Activated CD8-positive, alpha-beta T cell treated with anti-CD3 and anti-CD28 coated beads, Interleukin-2, amount 10 ng/mL, durations not matched to agents 7 days and 5 days (primary cell): ENCODE measurements at places on chromosomes 12 and 14. TPM values are rescaled to one million over a fixed set of nuclear protein-coding genes. Genes with fewer than 3 reads are reported as not detected.

- DNase-seq: no peak
Observed at GRCh38 chr12:58901664-58902063, 18.6 kb downstream of the LRIG3 start.

GRCh38 chr12:95136598-95136997 lies 63.2 kb upstream of the NR2C1 start:
- no peak for DNase-seq

- DNase-seq: no peak
Observed at GRCh38 chr12:106271575-106272505, 24.0 kb upstream of the CKAP4 start.

GRCh38 chr12:76883151-76883550 lies 4.3 kb upstream of the CSRP2 start:
- DNase-seq: no peak

DNA sequence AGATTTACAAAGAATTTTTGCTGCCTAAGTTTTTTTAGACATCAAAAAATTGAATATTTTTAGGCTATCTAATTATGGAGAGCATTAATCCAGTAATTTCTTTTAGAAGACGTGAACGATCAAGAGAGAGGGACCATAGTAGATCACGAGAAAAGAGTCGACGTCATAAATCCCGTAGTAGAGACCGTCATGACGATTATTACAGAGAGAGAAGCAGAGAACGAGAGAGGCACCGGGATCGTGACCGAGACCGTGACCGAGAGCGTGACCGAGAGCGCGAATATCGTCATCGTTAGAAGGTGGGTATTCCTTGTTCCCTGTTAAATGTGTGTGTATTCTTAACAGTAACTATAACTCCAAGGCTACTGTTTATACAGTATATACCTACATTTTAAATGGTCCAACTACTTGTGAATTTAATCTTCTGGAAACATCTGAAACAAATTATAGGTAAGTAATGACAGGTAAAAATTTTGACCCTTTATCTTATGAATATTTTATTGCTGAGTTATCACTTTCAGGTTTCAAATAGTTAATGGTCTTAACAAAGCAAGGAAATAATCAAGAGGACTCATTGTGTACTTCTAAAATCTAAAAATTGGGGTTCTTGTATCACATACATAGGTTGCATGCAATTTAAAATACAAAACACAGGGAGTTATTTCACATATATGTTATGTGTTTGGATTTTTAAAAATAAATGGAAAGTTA lies 23.1 kb downstream of the CPSF6 start:
- DNase-seq: no peak

- DNase-seq: no peak
Observed at GRCh38 chr14:78359581-78359980, 189.4 kb downstream of the NRXN3 start.

GRCh38 chr12:127052511-127053232 lies 1214.3 kb upstream of the TMEM132C start:
- no peak for DNase-seq

- DNase-seq: no peak
Observed at GRCh38 chr12:128571906-128572810, 251.6 kb downstream of the SLC15A4 start.

DNA sequence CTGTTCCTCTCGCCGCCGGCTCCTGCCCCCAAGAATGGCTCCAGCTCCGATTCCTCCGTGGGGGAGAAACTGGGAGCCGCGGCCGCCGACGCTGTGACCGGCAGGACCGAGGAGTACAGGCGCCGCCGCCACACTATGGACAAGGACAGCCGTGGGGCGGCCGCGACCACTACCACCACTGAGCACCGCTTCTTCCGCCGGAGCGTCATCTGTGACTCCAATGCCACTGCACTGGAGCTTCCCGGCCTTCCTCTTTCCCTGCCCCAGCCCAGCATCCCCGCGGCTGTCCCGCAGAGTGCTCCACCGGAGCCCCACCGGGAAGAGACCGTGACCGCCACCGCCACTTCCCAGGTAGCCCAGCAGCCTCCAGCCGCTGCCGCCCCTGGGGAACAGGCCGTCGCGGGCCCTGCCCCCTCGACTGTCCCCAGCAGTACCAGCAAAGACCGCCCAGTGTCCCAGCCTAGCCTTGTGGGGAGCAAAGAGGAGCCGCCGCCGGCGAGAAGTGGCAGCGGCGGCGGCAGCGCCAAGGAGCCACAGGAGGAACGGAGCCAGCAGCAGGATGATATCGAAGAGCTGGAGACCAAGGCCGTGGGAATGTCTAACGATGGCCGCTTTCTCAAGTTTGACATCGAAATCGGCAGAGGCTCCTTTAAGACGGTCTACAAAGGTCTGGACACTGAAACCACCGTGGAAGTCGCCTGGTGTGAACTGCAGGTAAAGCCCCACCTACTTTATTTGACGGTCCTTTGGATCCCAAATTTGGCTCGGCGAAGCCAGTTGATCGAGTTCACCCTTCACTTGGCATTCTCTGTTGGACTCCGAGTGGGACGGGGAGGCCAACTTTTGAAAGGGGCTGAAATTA lies 1.5 kb downstream of the WNK1 start:
- DNase-seq: peak; percentile 63

DNA sequence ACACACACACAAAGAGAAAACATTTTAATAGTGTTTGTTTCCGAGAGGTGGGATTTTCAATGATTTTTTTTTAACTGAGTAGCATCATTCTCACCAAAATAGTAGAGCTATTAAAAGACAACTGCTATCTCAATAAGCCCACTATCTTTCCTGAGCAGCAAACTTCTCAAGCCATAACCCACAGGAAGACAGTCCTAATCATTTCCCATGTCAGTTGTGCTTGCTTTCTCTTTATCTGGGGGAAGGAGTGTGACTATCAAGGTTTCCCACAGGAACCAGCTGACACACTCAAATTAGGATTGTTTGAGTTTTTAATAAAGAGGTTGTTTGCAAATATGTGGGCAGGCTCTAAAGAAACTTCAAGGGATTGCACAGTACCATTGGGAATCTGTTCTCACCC lies 4.9 kb upstream of the MAX start:
- no peak for DNase-seq

DNA sequence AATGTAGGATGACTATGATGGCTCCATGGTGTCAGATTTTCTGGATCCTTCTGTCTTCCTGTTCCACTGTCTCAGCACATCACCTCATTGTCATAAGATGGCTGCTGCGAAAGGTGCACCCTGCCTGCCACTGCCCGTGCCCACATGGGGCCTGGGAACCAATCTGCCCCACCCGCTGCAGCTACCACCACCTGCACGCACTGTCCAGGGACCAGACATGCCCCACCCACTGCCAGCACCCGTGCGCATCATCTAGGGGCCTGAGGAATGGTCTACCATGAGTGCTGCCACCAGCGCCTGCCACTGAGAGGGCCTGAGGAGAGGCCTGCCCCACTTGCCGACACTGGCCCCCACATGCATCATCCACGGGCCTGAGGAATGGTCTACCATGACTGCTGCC lies 23.8 kb downstream of the CYP46A1 start:
- no peak for DNase-seq

GRCh38 chr12:12954356-12954755 lies 2.4 kb upstream of the GPRC5D start:
- DNase-seq: no peak

GRCh38 chr12:1362143-1362662 lies 232.2 kb downstream of the FBXL14 start:
- no peak for DNase-seq

GRCh38 chr12:9701380-9702154 lies 31.3 kb downstream of the CLECL1 start:
- peak; percentile 44 for DNase-seq

DNA sequence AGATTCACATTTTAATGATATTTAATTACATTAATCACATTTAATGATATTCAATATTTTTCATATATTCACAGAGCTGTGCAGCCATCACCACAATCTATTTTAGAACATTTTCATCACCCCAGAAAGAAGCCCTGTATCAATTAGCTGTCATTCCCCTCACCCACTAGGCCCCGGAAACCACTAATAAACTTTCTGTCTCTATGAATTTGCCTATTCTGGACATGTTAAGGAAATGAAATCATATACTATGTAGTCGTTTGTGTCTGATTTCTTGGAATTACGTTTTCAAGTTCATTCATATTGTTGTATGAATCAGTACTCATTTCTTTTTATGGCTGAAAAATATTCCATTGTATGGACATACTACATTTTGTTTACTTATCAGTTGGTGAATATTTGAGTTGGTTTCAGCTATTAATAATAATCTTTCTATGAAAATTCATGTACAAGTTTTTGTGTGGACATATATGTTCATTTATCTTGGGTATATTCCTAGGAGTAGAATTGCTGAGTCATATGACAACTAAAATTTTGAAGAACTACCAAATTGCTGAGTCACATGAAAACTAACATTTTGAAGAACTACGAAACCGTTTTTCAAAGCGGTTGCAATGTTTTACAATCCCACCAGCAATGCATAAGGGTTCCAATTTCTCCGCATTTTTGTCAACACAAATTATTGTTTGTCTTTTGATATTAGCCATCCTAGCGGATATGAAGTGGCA lies 11.7 kb upstream of the OTOGL start:
- no peak for DNase-seq

- DNase-seq: no peak
Observed at GRCh38 chr14:61615743-61616523, 79.4 kb upstream of the HIF1A start.

GRCh38 chr12:132625731-132626430 lies 7.3 kb downstream of the P2RX2 start:
- DNase-seq: no peak

GRCh38 chr14:58813745-58814144 lies 176.0 kb downstream of the DACT1 start:
- DNase-seq: no peak

GRCh38 chr14:56212521-56212920 lies 94.3 kb downstream of the PELI2 start:
- no peak for DNase-seq

GRCh38 chr14:52891800-52892199 lies 59.0 kb downstream of the FERMT2 start:
- DNase-seq: no peak

DNA sequence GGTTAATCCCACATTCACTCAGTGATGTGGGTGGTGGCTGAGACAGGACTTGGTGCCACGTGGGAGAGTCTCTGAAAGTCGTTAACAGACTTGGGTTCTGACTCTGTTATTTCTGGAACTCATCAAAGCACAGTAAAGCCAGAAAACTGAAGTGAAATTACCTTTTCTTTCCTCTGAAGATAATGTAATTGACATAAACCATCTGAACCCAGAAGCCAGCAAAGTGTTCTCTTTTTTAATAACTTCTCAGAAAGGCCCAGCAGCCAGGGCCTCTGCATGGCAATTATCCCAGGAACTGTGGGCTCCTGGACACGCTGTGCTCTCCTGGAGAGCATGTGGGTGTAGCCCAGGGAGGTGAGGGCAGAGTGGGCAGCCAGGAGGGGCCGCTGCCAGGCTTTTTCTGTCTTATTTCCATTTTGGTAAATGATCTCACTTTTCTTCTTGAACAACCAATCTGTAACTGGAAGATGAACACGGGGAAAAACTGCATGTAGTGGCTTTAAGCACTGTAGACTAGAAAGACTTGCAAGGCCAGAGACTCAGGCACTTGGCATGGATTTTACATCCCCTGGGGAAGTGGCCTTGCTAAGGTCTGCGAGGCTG lies 444.1 kb upstream of the TMEM132C start:
- DNase-seq: no peak

DNA sequence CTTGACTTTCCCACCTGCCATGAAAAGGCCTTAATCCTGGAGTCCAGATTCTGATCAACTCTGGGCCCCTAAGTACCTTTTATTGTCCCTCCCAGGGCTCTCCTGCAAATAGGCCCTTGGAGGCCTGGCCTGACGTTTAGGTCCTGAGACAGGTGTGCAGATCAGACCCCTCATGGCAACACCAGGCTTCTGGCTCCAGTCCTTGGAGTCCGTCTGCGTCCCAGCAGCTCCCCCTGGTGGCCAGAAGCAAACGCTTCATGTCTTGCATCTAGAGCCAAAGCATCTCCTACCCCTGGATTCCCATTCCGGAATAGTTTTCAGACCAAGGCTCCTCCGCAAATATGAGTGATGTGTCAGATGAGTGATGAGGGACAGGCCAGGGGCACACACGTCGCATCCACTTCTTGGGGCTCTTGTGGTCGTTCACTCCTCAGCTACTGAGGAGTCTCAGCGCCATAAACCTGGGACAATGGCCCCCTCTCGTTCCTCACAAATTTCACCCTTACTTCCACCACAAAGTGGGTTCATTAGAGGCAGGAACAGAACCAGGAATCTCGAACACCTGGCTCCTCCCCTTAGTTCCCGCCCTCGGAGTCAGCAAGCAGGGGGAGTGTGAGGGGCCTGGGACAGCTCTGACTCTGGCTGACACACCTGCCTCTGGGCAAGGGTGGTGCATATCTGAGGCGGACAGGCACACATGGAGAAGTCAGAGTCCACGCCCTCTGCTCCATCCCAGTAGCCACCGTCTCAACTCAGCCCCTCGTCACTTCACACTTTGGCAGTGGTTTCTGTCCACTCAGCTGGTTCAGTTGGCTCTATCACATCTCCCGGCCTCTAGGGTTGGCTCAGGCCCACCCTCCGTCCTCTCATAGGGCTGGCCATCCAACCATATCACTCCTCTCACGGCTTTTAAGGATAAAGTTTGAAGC lies 77.9 kb upstream of the PWP1 start:
- DNase-seq: peak; percentile 84

DNA sequence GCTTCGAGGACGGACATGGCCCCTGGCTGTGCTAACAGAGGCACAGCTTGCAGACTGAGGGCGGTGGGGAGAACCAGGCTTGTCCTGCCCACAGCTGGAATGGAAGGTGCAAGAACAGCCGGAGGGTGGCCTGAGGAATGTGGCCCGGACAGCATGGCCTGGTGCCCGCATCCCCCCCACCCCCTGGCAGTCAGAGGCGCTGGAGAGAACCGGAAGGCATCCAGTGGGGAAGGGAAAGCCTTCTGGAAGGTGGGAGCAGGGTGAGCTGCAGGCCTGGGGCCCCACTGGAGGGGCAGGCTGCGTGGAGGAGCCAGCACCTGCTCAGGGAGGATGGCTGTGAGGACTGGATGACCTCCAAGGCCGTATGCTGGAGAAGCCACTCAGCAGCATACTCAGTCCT lies 8.1 kb upstream of the CYP46A1 start:
- no peak for DNase-seq

- no peak for DNase-seq
Observed at GRCh38 chr14:50769863-50770500, 61.0 kb downstream of the NIN start.

Gene CRADD
- total RNA-seq: 14.6 TPM

Gene SCYL2
- total RNA-seq: 33.6 TPM

Gene ANG
- 1.4 TPM for total RNA-seq

Gene PDE3A
- total RNA-seq: not detected

Gene FOXA1
- not detected for total RNA-seq

Gene NID2
- 0.29 TPM for total RNA-seq

Gene ACRBP
- 1.7 TPM for total RNA-seq

Gene TMED8
- total RNA-seq: 17.1 TPM

Gene ALDH1L2
- 0.21 TPM for total RNA-seq
